Psoas muscle (tissue), 8 donors: ENCODE measurements at places on chromosomes 2 and 18.

- DNase-seq = no peak
These were observed 117.8 kb upstream of the TWIST2 start for GRCh38 chr2:238730001-238730669.

GRCh38 chr2:15566912-15567311 is 5.8 kb upstream of the NBAS start:
- no peak for DNase-seq

GRCh38 chr2:128442053-128442751 is 123.5 kb upstream of the HS6ST1 start:
- no peak for DNase-seq

DNA sequence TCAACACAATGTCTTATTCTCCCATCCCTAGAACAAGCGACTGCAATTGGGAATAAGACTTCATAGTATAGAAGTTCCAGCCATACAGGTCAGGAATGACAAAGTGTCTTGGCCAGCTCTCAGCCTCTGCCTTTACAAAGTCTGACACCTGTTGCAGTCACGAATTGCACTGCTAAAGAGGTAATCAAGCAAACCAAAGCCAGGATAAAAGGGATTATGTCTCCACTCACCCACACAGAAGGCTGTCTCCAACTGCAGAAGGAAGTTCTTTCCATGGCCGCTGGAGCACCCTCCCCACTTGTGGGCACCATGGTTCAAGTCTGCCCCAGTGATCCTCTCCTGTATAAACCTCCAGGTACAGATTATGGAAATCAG is 114.8 kb upstream of the PKDCC start:
- no peak for DNase-seq

GRCh38 chr2:118979152-118979861 is 37.3 kb downstream of the MARCO start:
- no peak for DNase-seq

- DNase-seq = no peak
These were observed 39.6 kb downstream of the HDHD2 start for GRCh38 chr18:47110492-47111274.

DNA sequence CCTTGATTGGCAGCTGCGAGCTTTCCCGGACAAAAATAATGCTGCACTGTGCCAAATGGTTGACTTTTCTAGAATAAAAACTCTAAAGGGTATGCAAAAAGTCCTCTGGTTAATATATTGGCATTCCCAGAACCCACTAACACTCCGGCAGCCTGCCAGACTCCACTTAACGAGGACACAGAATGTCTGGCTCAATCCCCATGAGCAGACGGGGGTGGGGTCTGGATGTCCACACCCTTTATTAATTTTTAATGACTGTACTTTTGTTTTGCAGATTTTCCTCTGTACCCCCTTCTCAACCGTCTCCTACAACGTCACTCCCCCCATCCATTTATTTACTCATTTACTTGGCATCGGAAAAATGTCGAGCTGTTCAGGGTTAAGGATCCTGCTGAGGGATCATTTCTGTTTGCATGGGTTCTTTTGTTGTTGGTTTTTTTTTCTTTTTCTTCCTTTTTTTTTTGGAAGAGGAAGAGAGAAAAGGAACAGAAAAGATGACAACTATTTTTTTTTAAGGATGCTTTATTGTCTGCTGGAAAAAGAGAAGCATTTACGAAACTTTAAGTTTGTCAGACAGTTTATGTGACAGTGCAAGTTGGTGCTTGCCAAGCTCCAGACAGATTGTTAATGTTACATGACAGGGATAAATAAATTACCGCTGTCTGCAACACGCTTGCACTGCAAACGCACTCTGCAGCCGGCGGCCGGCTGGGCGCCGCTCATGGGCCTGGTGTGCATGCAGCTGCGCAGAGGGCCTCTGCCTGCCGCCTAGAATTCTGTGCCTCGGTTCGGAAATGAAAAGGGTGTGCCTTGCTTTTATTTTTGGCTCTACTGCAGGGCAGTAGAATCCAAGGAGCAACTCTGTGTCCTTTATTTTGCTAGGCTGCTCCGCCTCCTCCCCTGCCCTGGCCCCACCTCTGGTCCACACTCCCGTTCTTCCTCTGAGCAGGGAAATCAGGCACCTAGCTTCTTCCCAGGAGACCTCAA is 3.6 kb downstream of the LDLRAD4 start:
- peak; percentile 82 for DNase-seq

DNA sequence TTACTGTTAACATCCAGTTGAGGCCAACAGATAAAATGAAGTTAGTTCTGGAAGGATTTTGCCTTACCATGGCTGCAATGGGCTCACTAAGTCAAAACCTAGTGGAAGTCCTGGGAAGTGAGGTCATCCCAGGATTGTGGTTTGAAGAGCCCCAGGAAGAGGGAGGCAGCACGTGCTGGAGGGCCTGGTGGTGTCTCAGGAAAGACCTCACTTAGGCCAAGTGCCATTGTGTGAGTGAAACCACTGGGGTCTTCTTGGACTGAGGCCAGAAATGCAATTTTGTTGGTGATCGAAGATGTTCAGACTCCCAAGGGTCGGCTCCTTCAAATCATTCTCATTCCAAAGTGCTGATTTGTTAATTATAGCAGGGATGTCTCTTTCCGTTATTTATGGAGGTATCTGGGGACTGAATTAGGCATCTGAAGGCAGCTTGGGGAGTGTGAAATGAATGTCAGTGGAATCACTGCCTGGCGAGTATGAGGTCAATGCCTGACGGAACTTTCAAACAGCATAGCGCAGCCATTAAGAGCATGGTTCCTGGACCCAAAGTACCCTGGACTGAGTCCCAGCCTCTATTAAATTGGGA is 60.0 kb downstream of the IL1R2 start:
- DNase-seq = no peak

DNA sequence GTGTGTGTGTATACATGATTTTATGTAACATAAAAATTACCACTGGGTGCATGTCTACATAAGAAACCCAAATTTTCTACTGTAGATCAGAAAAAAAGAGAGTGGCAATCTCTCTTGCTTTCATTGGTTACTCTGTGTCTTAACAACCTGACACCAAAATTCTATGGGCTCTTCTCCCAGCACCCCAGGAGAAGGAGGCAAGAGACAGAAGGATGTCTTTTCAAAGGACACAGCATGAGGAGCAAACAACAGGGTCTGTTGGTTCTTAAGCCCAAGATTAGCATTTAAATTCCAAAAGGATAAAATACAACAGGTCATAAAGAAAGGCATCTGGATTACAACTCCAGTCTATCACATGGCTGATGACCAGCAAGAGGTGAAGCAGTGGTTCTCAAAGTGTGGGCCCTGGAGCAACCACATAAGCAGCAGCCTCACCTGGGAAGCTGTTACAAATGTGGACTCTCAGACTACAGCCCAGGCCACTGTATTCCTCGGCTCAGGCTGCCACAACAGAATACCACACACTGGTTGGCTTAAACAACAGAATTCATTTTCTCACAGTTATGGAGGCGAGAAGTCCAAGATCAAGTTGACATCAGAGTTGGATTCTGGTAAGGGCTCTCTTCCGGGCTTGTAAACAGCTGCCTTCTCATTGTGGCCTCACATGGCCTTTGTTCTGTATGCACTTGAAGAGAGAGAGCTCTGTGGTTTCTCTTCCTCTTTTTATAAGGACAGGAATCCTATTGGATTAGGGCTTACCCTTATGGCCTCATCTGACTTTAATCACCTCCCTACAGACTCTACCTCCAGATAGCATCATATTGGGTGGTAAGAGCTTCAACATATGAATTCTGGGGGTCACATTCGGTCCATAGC is 79.8 kb upstream of the RNF152 start:
- DNase-seq = no peak

- no peak for DNase-seq
These were observed 57.7 kb upstream of the CTIF start for GRCh38 chr18:48481092-48481491.

- DNase-seq = no peak
These were observed 1.6 kb upstream of the PDCL3 start for GRCh38 chr2:100561191-100561590.

DNA sequence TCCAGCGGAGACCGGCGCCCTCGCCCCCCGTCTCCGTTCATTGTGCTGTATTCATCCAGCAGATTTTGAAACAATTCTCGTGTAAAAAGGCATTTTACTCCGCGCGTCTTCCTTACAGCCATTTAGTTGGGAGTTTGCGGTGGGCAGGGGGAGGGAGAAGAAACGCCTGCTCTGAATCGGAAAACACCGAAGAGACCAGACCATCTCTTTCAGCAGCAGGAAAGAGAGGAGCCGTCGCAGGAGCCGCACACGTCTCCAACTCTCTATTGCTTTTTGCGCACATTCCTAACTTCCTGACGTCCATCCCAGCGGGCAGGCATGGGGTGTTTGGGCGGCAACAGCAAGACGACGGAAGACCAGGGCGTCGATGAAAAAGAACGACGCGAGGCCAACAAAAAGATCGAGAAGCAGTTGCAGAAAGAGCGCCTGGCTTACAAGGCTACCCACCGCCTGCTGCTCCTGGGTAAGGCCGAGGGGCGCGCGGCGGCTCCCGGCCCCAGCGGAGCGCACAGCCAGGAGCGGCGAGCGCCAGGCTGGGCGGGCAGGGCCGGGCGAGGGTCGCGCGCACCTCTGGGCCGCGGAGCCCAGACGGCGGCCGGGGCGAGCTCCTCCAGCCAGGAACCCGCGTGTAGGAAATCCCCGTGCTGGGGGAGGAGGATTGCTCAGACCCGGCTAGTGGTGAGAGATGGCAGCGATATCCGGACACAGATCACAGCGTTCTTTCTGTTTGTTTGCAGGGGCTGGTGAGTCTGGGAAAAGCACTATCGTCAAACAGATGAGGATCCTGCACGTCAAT is 63.2 kb downstream of the GNAL start:
- no peak for DNase-seq

DNA sequence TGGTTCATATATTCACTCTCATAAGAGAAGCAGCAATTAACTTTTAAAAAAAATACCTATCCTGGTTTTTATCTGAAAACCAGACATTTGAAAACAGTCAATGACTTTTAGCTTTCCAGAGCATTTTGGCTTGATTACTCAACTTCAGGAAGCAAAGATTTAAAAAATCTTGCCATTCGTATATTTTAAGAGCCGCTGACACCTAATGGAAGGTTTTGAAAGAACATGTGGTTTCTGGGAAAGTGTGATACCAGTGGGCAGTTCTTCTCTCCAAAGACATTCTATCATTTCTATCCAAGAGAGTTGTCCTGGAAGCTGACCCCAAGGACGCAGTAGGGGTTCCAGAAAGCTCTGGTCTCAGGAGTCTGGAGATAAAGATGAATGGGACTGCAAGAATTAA is 234.7 kb downstream of the TTC32 start:
- DNase-seq = no peak

DNA sequence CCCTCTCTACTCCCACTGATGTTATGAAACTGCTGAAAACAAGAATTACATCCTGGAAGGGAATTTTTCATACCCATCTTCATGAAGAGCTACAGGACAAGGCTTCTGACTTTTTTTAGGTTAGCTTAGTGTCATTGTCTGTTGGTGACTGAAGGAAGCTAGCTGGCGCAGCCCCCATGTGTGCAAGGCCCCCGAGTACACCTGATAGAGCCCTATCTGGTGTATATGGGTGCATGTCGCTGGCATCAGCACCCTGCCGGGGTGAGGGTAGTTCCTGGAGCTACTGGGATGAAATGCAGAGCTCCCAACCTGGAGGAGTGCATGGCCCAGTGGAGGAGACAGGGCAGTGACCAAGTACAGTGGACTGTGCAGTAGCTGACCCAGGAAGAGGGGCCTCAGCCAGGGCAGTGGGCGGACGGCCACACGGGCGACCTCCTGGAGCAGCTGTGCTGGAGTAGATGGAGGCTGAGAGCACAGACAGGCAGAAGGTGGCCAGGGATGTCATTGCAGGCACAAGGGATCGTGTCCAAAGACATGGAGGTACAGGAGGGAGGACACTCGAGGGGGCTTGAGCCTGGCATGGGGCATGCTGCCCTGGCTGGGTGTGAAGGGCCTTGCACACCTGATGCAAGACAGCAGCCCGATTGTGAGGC is 12.1 kb downstream of the IMPA2 start:
- peak; percentile 48 for DNase-seq

DNA sequence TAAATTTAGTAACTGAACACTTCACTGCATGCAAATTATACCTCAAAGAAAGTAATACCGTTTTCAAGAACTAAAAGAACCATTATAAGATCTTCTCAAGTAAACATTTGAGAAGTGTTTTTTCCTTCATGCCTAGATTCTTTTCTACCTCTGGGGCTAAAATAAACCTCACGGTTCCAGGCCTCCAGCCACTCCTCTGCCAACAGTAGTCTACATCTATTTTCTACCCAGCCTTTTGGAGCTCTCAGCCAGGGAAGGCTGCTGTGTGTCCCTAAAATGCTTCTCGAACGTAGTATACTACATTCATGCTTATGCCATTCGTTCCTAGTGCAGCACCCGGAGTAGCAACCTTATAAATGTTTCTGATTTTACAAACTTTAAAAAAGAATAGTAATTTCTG is 219.7 kb downstream of the AFF3 start:
- no peak for DNase-seq

- peak; percentile 80 for DNase-seq
These were observed 171.5 kb downstream of the CELF4 start for GRCh38 chr18:37393945-37394609.

DNA sequence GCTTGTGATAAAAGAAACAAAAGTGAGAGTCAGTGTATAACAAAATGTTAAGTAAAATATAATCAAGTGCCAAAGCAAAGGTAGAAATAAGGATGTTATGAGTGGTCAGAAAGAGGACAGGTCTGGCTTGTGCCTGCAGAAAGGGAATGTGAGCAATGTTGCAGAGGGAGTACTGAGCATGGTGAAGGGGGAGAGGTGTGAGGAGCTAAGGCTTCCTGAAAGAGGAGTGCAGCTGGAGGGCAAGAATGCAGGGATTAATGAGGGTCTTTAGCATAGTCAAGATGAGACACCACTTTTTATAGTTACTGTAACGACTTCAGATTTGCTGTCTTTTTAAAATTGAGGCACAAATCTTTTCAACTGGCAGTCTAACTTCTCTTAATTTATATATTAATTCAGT is 22.0 kb upstream of the FIGN start:
- DNase-seq = no peak

GRCh38 chr18:71250191-71250590 is 961.3 kb downstream of the SOCS6 start:
- DNase-seq = no peak

DNA sequence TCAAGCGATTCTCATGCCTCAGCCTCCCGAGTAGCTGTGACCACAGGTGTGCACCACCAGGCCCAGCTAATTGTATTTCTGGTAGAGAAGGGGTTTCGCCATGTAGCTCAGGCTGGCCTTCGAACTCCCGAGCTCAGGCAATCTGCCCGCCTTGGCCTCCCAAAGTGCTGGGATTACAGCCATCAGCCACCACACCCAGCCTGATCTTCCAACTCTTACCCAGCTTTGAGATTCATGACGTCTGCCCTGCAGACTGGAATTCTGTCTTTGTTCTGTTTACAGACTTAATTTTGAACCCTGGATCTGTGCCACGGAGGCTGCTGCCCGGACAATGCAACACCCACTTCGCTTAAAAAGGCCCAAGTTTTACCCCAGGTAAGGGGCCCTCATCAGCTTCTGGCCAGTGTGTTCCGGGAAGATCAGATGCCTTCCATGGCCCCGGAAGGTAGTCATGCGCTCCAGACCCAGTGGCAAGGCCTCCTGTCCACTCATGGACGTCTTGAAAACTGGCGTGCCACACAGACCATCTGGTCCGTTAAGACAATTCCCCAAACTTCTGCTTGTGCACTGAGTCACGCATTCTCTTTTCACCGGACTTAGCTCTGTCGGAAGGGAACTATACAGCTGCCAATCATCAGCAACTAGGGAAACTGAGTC is 5.5 kb downstream of the PXDN start:
- DNase-seq = no peak

- no peak for DNase-seq
These were observed 101.5 kb upstream of the SETBP1 start for GRCh38 chr18:44579028-44579702.
